Endothelial cell (in vitro differentiated cells): ENCODE measurements at places on chromosomes 2 and 18. TPM values are rescaled to one million over a fixed set of nuclear protein-coding genes. Genes with fewer than 3 reads are reported as not detected.

DNA sequence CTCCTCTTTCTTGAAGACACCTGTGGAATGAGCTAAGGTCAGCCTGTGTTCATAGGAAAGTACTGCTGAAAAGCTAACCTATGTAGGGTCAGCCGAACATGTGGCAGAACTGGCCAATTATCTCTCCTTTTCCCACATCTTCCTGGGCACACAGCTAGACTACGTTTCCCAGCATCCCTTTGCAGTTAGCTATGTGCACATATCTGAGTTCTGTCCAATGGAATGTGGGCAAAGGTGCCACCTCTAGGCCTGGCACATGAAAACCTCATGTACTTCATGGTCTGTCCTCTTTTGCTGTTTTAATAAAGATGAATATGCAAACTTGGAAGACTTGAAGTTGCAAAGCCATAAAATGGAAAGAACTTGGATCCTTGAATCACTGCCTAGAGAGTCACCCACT, 352.6 kb downstream of the TNS1 start:
- peaks cover 1% of the 10 kb centered on the region for H3K27me3 ChIP-seq
- DNase-seq: no peak

SLC8A1 gene
- total RNA-seq: 0.80 TPM

DNA sequence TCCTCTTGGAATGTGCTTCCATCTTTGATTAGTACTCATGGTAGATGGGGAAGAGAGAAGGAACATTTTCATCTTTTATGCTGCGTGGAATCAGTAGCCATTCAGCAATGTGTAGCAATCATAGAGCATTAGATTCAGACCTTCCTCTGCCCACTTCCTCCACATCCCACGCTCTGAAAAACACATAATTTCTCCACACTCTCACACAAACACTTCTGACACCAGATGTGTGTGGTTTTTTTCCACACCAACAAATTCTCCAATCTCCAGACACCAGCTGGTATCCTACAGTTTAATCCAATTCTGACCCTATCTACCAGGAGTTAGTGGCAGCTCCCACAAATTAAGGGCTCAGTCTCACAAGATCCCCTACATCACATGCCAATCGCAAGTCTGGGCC, 103.3 kb downstream of the AOX1 start:
- H3K36me3 ChIP-seq: peaks cover 5% of the 10 kb centered on the region
- no peaks in the 10 kb centered on the region for H3K27me3 ChIP-seq
- H3K4me3 ChIP-seq: no peak overlapping the region
- DNase-seq: no peak

GKN2 gene
- total RNA-seq: 0.36 TPM

PARD6G gene
- 10.4 TPM for total RNA-seq

GRCh38 chr2:158905784-158906183, 62.7 kb upstream of the TANC1 start:
- no peaks in the 10 kb centered on the region for H3K4me1 ChIP-seq
- H3K36me3 ChIP-seq: no peaks in the 10 kb centered on the region
- no peak for DNase-seq
- no peak overlapping the region for H3K4me3 ChIP-seq
